GM12892 (cell line): ENCODE measurements at places on chromosomes 16 and 17.

GRCh38 chr17:7590743-7591142 lies 849 bp upstream of the SOX15 start:
- DNase-seq, result no peak

GRCh38 chr17:74231928-74232907 lies 18.8 kb downstream of the TTYH2 start:
- no peak for DNase-seq

- no peak for DNase-seq
These were observed 172.8 kb downstream of the IRF8 start for GRCh38 chr16:86071611-86072240.

DNA sequence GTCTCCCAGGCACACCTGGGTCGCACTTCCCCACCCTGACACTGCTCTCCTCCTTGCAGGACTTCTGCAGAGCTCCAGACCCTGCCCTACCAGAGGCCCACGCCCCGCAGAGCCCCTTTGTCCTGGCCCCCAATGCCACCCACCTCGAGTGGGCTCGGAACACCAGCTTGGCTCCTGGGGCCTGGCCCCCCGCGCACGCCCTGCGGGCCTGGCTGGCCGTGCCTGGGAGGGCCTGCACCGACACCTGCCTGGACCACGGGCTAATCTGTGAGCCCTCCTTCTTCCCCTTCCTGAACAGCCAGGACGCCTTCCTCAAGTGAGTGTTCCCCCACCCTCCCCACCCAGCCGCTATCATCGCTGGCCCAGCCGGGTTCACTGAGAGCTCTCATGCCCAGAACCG lies 79.6 kb downstream of the MGAT5B start:
- DNase-seq, result no peak

- no peak for DNase-seq
These were observed 240.0 kb downstream of the C16orf95 start for GRCh38 chr16:87076950-87077749.

GRCh38 chr16:5006348-5007193 lies 27.2 kb downstream of the NAGPA start:
- no peak for DNase-seq

GRCh38 chr16:1812732-1813163 lies 13.9 kb downstream of the HAGH start:
- no peak for DNase-seq

GRCh38 chr17:66829883-66830282 lies 5.0 kb upstream of the CACNG5 start:
- DNase-seq, result no peak

GRCh38 chr17:50355701-50356341 lies 9.9 kb downstream of the XYLT2 start:
- no peak for DNase-seq

DNA sequence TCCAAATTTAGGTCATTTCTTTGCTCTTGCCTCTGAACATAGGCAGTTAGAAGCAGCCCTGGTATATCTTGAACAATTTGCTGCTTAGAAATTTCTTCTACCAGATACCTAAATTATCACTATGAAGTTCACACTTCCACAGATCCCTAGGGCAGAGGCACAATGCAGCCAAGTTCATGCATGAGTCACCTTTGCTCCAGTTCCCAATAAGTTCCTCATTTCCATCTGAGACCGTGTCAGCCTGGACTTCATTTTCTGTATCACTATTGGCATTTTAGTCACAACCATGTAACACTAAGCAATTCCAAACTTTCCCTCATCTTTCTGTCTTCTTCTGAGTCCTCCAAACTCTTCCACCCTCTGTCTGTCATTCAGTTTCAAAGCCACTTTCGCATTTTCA lies 45.0 kb downstream of the KCNJ16 start:
- DNase-seq, result no peak

GRCh38 chr17:37177254-37177870 lies 198.4 kb upstream of the C17orf78 start:
- DNase-seq, result no peak

DNA sequence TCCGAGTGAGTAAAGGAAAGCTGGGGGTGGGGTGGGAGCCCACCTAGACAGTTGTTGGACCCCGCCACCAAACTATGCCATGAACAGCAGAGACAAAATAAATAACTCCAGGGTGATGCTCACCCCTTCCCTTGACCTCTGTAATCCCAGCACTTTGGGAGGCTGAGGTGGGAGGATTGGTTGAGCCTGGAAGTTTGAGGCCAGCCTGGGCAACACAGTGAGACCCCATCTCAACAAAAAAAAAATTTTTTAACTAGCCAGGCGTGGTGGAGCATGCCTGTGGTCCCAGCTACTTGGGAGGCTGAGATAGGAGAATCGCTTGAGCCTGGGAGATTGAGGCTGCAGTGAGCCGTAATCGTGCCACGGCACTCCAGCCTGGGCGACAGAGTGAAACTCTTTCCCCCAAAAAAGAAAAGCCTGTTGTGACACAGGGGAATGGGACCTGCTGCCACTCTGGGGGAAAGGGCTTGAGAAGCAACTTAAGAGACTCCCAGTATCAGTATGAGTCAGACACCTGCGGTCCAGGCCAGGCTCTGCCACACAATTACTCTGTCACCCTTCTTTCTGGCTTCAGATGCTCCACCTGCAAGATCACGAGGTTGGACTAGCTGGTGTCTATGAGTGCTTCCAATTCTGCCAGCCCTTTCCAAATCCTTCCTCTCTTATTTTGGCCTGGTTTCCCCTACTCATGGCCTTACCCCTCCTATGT lies 5.0 kb downstream of the SGCA start:
- peak; percentile 63 for DNase-seq

DNA sequence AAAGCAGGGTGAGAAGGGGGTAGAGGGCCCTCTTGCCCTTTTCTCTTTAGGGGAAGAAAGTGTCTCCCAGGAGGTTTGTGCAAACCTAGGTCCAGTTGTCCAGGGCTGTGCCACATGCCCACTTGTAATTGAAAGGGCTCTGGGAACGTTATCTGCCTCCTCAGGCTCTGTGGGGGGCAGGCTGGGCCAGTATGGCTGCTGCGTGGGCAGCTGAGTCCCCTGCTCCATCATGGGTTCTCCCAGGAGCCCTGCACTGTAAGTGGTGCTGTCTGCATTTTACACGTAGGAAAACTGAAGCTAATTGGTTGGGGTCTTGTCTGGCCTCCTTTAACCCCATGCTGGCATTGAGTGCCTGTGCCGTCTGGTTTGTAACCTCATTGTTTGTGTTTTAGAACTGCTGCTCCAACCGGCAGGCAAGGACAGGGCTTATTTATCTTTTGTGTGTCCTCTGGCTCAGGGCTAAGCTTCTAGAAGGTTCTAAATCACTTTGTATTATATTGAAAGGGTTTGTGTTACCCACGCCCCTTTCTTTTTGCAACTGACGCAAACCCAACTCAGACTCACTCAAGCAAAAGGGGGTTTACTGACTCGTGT lies 117.7 kb upstream of the CIBAR2 start:
- no peak for DNase-seq

DNA sequence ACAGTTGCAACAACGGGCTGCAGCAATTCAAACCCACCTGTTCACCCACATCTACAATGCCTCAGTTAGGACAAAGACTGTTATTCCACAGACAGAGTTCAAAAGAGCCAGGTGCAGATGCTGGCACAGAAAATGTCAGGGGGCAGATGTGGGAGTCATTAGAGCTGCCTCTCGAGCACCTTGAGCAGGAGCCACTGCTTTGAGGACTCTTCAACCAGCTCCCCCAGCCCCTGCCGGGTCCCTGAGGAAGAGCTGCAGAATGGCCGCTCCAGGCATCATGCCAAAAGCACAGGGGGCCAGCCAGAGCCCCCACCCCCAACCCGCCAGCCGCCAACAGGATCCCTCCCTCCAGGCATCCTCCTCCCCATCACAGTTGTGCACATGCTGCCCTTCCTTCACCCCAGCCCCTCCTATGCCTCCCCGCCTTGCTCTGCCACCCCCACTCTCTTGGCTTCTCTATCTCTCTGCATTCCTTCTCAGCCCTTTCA lies 20.8 kb downstream of the C17orf67 start:
- DNase-seq, result no peak

- no peak for DNase-seq
These were observed 471.8 kb downstream of the CDH13 start for GRCh38 chr16:83098536-83098935.

GRCh38 chr16:25012525-25012991 lies 2.6 kb downstream of the ARHGAP17 start:
- no peak for DNase-seq

DNA sequence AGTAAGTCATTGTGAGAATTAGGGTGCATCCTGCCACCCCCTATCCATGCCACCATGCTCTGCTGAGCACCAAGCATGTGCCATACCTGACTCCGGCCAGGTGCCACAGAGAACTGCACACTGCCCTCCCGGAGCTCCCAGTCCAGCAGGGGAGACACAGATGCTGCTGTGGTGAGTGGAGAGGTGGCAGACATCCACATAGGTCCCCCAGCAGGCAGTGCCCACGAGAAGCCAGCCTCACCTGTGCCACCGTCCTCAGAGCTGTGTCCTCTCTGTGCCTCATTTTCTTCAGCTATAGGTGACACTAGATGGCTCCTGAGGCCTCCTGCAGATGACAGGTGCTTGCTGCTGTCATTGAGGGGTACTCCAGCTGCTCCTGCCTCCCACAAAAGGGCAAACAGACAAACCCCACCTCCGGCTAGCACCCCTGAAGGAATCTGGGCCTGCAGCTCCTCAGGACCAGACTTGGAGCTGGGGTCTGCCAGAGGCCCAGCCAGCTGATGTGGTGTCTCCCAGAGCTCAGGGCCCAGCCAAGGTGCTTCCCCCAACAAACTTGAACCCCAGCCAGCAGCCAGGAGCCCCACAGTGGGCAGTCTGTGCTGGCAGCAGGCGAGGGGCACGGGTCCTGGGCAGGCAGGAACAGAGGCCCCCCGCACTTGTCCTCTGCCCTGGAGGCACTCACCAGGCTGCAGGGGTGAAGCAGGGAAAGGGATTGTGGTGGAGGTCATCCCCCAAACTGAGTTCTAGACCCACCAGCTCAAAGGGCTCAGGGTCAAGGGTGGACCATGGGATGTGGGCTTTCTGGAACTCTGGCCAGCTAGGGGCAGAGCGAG lies 17.1 kb downstream of the FOXJ1 start:
- peak; percentile 17 for DNase-seq

- DNase-seq, result no peak
These were observed 8.6 kb upstream of the ENPP7 start for GRCh38 chr17:79721993-79722671.

DNA sequence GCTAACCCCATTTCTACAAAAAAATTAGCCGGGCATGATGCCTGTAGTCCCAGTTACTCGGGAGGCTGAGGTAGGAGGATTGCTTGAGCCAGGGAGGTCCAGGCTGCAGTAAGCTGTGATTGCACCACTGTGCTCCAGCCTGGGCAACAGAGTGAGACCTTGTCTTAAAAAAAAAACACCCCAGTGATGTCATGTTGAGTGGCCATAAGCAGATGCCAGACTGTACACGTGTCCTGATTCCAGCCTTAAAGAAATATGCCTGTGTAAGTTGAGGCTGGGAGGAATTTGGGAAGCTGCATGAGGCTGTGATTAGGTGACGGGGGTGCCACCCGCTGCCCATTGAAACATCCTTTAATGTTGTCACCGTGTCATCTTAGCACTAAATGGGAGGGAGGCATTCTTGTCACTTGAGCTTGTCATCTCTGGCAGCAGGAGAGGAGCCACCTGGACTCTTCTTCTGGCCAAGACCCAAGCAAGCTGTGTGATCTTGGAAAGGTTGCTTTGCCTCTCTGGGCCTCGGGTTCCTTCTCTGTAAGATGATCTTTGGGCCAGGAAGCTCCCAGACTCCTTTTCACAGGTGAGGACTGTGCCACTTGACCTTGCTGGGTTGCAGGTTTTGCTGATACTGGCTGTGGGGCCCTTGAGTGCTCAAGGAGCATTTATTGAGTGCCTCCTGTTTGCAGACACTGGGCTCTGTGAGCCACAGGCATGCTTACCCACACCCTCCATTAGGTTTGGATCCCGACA lies 98.3 kb upstream of the CIBAR2 start:
- DNase-seq, result no peak

- DNase-seq, result no peak
These were observed 137.9 kb downstream of the GSG1L start for GRCh38 chr16:27925612-27926011.

GRCh38 chr16:86072328-86073102 lies 173.6 kb downstream of the IRF8 start:
- peak; percentile 49 for DNase-seq

GRCh38 chr17:40298726-40299125 lies 10.3 kb upstream of the RARA start:
- DNase-seq, result no peak

DNA sequence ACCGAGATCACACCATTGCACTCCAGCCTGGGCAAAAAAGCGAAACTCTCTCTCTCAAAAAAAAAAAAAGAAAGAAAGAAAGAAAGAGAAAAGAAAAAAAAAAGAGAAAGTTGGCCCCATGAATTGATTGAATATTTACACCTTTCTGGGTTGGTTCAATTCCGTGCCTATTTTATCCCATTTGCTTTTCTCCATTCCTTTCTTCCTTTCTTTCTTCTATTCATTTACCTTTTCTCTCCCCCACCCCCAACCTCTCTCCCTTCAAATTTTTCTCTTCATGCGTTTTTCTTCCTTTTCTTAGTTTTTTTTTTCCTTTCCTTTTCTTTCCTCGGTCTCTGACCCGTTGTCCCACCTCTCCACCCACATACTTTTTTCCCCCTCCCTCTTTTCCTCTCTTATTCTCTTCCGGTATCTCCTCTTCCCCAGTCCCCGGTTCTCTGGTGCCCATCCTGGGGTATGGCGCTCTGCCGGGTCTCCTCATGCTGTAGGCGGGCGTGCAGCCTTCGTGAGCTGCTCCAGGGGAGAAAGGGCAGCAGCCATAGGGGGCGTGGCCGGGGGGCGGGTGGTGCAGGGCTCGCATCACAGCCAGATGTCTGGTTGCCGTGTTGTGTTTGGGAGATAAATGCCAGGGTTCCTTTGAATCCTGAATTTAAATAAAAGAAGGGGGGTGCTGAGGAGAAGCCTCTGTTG lies 5.3 kb upstream of the COL1A1 start:
- peak; percentile 23 for DNase-seq

DNA sequence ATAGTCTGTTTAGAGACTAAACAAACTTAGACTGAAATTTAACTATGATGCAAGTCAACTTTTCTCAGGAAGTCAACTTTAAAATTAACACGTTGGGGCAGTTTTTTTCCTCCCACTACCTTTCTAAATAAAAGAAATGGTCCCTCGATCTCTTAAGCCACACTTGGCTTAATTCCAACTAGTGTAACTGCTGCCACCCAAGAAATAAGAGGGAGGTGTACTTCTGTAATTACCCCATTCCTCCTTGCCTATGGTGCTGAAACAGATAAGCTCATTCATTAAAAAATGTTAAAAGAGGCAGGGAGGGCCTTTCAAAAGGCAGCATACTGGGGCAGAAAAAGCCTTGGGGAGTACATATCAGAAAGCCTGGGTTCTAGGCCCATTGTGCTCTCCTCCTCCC lies 59.8 kb downstream of the NCOR1 start:
- DNase-seq, result no peak

DNA sequence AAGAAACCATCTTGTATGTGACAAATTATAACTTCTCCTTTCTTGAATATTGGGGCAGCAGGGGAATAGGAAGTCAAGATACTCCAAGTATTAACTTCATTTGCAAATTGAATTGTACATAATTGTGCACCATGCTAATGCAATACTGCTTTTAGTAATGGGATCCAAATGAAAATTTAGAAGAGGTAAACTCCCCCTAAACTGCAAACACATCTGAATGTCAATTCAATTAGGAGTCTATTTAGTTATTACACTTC lies 4.5 kb downstream of the STAT5B start:
- no peak for DNase-seq
